Prostate gland (tissue), 2 donors: ENCODE measurements at places on chromosomes 12 and 14.

GRCh38 chr12:3526776-3527175 is 35.8 kb downstream of the PRMT8 start:
- no peak for DNase-seq

DNA sequence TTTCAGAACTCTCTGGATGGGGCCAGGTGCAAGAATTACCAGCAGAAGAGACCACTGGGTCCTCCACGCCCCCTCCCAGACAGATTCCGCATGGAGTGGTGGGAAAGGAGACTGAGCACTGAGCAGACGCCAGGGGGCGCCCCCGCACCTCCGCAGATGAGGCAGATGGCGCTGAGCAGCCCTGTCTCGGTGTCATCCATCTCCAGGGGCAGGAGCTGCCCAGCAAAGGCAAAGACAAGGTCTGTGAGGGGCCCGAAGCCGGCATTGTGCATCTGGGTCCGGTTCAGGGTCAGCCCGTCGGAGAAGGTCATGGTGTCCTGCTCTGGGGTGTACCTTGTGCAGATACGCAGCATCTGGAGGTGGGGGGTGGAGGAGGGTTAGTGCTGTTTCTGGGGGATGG is 6.3 kb upstream of the ITGB7 start:
- DNase-seq: peak; percentile 78

DNA sequence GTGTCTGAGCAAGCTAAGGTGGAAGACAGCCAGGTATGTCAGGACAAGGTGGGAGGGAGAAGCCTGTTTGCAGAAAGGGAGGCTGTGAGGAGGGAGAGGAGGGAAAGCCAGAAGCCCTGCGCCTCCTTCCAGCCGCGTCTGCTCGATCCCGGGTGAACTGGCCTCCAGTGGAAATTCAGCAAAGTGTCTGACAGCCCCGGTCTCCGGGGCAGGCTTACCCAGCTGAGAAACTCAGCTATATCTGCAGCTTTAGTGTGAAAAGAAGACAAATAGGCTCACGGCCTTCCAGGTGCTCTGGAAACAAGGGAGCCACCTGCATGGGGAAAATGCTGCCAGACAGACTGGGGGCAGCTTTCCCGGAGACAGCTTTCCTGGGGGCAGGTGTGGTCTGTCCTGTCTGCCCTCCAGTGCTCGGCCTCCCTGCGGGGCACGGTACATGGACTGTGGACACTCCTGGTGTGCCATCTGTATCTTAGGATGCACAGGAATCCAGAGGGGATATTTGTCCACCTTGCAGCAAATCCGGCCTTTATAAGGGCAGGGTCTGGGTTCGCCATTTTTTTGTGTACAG is 6.3 kb downstream of the RFLNA start:
- no peak for DNase-seq

DNA sequence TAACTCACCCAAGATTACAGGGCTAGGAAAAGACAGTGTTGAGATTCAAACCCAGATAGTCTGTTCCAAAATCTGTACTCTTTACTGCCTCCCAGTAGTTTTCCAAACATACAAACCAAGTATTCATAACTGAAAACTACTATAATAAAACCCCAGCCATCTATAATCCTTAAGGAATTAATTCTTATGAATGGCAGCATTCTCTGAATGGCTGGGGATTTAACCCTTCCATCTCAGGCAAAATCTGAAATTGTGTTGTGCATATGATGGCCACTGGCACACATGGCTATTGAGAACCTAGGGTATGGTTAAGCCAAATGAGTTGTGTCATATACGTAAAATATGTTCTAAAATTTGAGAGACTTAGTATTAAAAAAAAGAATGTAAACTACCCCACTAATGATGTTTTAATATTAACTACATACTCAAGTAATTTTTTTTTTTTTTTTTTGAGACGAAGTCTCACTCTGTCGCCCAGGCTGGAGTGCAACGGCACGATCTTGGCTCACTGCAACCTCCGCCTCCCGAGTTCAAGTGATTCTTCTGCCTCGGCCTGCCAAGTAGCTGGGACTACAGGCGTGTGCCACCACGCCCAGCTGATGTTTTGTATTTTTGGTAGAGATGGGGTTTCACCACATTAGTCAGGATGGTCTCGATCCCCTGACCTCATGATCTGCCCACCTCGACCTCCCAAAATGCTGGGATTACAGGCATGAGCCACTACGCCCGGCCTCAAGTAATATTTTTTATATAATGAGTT is 16.7 kb downstream of the PPP1R13B start:
- no peak for DNase-seq

- DNase-seq: peak; percentile 19
Measured at GRCh38 chr12:92248977-92249376, 103.3 kb upstream of the BTG1 start.

GRCh38 chr14:82755923-82756322 is 1222.3 kb upstream of the SEL1L start:
- no peak for DNase-seq

DNA sequence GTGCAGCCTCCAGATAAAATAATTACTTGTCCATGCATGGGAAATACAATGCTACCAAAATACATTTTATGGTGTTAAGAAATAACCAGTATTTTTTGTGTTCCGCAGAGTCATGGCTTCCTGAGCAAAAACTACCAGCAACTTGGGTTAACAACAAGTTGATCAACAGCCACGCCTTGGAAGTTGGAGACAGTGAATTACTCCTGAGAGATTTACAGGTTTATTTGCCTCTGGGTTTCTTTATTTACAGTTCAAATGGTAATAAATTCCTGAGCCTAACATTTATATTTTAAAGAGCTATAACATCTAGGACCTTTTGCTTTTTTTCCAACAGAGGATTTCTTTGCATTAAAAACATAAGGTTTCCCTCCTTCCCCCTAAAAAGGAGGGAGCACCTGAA is 194.0 kb downstream of the IPO8 start:
- DNase-seq: peak; percentile 10

GRCh38 chr14:104971447-104972240 is 6.5 kb downstream of the AHNAK2 start:
- no peak for DNase-seq

GRCh38 chr14:95620659-95621059 is 65.6 kb upstream of the TCL1B start:
- DNase-seq: no peak

GRCh38 chr14:77116172-77116817 is 18.2 kb downstream of the CIPC start:
- no peak for DNase-seq

DNA sequence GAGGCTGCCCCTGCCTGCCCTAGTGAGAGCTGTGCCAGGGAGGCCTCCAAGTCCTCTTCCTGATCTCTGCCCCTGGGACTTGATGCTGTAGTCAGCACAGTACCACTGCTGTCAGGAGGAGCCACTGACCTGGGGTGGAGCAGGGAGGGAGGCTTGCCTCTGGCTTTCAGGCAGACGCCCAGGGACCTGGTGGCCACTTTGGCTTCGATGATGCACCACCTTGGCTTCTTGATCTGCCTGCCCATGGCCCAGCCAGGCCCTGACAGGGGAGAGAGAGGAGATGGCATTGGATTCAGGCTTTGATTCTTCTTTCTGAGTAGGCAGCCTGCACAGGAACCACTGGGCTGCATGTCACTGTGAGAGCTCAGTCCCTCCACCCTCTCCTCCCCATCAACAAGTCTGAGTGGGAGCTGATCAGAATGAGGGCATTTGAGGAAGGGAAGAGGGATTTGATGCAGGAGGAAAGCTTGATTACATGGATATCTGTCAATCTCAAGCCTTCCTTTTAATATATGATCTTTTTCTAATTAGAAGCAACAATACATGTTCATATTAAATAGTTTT is 24.7 kb downstream of the TMEM63C start:
- no peak for DNase-seq

- DNase-seq: no peak
Measured at GRCh38 chr12:40031965-40032364, 73.9 kb downstream of the SLC2A13 start.

DNA sequence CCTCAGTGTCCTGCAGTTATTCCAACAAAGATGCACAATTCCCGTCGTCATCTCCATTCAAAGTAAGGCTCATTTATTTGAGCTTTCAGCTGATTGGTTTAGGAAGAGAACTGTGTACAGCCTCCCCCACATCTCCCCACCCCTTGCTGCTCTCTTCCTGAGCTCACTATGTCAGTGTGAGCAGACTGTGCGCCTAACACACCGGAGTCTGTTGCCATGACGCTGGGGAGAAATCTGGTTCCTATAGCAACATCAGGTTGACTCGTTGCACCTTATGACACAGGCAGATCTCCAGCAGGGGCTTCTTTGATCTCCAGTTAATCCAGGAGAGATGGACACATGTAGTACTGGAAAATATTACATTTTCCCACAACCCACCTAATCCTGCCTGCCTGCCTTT is 319.4 kb downstream of the CACNA1C start:
- DNase-seq: no peak

DNA sequence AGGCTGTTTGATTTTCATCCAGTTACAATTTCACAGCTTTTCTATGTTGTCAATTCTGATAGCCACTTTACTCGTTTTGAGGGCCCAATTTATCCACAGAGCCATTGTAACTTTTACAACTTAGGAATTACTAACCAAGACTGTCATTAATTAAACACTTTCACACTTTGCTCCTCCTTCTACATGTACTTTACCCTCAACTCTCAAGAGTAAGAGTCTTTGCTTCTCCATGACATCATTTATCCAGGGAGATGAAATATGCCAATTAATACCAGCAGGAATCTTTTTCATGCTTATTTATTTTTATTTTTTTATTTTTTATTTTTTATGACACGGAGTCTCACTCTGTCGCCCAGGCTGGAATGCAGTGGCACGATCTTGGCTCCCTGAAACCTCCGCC is 13.5 kb downstream of the SLIRP start:
- no peak for DNase-seq

DNA sequence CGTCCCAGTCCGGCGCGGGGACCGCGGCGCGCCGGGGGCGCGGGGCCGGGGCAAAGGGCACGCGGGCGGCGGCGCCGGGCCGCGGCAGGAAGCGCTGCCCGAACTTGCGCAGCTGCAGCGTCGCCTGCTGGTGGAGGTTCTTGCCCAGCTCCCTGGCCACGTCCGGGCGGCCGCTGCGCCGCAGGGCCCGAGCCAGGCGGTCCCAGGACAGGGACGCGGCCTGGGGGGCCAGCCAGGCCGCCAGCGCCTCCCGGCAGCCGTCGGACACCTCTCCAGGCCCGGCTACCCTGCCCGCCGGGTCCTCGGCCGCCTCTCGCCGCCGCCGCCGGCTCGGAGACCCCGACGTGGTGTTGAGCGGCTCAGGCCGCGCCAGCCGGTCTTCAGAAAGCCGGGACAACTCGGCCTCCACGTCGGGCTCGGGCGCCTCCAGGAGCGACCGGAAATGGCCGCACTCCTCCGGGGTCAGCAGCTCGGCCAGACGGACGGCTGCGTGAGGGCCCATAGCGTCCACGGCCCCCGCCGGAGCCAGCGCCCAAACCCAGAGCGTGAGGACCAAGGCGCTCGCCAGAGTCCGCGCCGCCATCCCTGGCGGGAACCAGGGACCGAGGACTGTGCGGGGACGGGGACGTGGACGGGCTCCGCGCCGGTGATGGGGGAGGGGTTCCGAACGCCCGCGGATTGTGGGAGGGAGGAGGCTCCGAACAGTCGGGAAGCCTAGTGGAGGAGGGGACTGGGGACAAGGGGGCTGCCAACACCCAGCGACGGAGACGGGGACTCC is 34.0 kb downstream of the FIGNL2 start:
- peak; percentile 41 for DNase-seq

- no peak for DNase-seq
Measured at GRCh38 chr14:38866461-38866860, 236.6 kb downstream of the SEC23A start.

DNA sequence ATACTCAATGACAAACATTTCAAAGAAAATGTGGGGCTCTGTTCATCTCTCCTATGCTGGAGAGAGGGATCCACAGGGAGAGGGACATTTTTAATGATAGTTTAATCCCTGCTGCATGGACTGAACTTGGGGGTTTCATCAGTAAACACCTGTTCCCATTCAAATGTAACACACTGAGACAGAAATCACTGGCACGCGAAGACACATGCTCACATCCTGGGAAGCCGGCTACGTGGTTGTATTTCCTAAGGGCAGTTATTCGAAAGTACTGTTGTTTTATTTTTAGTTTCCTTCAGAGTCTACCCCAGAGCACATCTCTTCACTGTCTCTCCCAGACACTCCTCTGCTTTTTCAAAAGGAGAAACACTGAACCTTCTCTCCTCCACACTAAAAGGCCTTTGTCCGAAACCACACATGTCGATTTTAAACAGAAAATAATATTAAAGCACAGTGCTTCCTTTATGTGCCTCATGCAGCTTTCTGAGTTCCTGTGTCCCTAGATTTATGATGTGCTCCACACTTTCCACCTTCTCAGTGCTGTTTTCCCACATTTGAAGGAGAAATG is 52.8 kb downstream of the PTHLH start:
- DNase-seq: no peak

DNA sequence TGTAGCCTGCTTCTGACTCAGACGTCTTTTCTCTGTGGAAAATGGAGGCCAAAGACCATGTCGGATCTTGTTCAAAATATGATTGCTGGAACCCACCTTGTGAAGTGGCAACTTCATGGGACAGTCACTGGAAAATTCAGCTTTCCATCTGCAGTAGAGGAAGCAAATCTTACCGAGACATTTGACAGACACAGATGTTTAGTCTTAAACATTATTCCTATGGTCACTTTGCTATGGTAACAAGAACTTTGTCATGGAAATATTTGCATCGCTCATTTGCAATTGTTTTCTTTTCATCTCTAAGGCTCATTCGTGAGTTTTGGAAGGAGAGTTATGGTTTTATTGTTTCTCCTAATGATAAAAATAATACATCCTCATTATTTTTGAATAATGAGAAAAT is 98.3 kb upstream of the HIF1A start:
- DNase-seq: no peak

DNA sequence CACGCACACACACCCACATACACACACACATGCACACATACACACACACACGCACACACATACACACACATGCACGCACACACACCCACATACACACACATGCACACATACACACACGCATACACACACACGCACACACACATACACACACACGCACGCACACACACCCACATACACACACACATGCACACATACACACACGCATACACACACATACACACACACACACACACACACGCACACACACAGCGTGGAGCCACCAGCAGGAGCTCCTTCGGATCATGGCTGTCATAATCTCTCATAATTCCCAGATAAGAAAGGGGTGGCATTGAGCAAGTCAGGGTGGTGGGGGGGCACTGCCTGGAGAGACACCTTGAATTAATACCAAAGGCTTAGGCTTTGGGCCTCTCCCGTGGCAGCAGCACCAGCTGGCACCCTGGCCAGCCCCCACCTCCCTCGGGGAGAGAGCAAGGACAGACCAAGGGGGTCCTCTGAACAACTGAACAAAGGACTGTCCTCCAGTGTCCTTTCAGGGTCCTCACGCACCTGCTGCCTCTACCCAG is 21.9 kb downstream of the ANO2 start:
- DNase-seq: no peak

DNA sequence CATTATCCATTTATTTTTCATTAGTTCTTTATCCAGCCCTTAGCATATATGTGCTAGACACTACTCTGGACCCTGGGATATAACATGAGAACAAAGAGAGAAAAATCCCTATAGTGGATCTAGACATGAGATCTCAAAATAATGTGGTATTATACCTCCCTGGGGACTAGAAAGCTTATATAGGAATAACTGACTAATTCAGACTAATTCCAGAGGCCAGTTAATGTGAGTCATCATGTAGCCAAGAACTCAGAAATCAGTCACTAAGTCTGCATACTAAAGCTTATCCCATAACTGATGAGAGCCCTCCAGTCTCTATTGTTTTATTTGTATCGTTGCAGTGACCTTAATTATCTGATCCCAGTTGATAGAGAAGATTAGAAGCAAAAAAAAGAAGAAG is 267.1 kb upstream of the RGS6 start:
- DNase-seq: no peak

- DNase-seq: no peak
Measured at GRCh38 chr12:1204581-1205121, 213.6 kb downstream of the ERC1 start.

- DNase-seq: no peak
Measured at GRCh38 chr14:88232771-88233170, 90.3 kb downstream of the KCNK10 start.
